ENCODE measurements at places on chromosomes 12 and 14.

DNA sequence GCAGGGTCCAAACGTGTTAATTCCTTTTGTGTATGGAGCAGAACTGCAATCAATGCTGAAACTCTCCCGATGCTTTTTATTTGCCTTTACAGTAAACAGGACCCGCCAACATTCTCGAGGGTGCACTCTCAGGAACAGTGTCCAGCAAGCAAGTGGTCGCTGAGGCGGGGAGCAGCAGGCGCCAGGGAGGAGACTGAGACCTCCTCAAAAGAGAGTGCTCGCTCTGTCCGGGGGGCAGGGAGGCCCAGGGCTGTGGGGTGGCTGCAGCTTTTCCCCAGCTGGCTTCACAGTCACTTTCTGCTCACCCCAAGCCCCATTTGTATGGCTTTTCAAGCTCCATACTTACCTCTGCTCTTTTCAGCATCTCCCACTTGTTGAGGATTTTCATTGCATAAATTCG lies 49.2 kb downstream of the CDC42BPB start:
- no peak for DNase-seq

DNA sequence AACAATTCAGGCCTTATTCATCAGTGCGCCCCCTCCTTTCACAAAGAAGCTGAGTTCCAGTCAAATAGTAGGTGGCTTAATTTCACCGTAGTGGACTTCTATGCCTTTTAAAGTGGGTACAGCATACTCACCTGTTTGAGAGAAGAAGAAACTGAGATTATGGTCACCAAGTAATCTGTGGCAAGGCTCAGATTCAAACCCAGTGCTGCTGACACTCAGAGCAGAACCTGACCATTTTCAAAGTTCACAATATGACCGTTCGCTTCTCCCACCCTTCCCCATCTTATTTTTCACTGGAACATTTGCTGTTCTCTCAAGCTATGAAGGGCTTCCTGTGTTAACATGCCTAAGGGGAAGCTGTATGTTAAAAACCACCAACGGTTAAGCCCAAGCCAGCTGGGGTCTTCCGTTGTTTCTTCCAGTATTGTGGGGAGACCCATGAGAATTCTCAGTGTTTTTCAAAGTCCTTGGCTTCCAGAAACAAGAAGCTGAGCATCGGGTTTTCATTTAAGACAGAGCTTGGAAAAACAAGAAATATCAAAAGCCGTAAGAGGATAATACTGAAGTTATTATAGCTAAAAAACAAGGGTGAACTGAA lies 6.1 kb upstream of the PSMA6 start:
- no peak for DNase-seq

GRCh38 chr12:88255224-88255623 lies 113.1 kb downstream of the TMTC3 start:
- no peak for DNase-seq

DNA sequence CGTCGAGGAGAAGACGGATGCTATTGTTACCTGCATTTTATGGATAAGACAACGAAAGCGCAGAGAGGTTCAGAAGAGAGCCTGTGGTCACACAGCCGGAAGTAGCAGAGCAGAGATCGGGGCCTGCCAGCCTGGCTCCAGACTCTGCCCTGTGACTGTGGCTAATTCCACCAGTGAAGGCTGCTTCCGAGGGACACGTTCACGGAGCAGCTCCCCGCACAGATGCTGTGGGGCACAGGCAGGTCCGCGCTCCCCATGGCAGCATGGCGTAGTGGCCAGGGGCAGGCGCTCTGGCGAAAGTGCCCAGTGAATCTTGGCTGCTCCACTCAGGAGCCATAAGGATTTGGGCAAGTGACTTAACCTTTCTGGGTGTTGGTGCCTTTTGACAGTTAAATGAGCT lies 9.8 kb downstream of the RIMBP2 start:
- DNase-seq = no peak
